M059J (cell line): ENCODE measurements at places on chromosomes 6 and 20.

DNA sequence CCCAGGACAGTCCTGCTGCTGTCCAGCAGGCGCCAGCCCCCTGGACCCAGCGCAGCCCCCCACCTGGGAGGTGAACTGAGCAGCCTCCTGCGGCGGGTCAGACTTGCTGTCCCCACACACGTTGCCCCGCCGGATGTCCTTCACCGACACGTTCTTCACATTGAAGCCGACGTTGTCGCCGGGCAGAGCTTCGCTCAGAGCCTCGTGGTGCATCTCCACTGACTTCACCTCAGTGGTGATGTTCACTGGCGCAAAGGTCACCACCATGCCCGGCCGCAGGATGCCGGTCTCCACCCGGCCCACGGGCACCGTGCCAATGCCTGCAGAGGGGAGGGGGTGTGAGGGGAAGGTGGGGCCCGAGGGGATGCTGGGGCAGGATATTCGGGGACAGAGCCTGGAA, 8.5 kb downstream of the EEF1A2 start:
- no peak for DNase-seq

GRCh38 chr20:40724566-40724965, 35.5 kb upstream of the MAFB start:
- DNase-seq = no peak

DNA sequence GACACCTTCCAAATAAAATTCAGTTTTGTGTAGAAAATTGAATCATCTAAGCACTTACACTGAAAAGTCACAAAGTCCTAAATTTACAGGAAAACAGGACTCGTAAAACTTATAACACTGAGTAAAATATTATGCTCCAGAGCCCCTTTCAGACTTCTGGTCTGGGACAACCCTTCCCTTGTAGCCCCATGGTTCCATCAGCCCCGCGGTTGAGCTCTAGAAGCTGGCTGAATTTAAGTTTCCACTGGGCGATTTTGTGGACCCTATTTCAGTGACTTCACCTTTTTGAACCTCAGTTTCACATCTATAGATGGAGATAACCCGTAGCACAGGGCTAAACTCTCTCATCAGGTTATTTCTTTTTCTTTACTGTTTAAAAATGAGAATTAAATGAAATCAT, 117.7 kb upstream of the BACH2 start:
- DNase-seq = no peak

GRCh38 chr20:11454966-11455799, 462.5 kb upstream of the BTBD3 start:
- DNase-seq = peak; percentile 98

- no peak for DNase-seq
These were observed 2.0 kb upstream of the RSPO4 start for GRCh38 chr20:1003920-1004697.

- DNase-seq = no peak
These were observed 67.9 kb downstream of the KIF13A start for GRCh38 chr6:17919496-17919895.

DNA sequence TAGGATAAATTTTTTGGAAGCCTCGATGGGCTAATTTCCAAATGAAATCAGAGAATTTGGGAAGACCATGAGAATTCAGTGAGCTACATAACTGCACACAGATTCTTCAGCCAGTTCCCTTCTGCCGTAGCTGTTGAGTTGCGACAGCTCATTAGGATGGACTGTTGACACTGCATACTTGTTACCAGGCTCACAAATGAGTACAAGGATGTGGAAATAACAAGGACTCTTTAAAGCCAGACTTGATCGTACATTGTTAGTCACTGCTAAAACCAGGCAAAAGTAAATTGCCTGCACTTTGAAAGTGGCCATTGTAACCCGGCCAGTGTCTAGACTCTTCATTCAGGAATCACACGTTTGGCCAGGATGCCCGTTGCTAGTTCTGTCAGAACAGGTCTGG, 37.0 kb downstream of the NDUFAF5 start:
- DNase-seq = no peak

GRCh38 chr6:110682460-110682853, 132.8 kb downstream of the CDK19 start:
- peak; percentile 91 for DNase-seq

DNA sequence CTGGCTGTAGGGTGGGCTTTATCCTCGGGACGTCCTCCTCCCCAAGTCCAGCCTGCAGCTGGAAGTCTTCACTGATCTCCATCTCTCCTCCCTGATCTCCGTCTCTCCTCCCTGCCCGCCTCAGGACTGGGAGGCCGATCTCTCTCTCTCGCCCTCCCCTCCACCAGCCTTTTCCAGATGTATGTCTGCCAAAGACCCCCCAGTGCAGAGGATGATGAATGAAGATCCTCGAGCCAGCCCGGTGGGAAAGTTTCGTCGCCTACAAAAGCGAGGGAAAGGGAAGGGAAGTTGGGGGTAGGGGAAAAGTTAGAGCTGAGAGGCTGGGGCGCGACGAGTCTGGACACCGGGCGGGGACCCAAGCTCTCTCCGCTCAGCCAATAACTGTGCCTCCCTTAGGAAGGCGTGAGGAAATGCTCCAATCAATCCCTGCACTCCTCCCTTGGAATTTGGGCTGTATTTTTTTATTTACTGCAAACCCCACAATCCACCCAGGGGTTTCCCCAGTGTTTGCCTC, 595 bp upstream of the SRF start:
- DNase-seq = no peak

GRCh38 chr6:119173249-119174084, 95.0 kb upstream of the FAM184A start:
- no peak for DNase-seq
